ENCODE measurements at places on chromosomes 2 and 18.

- peak; percentile 33 for DNase-seq
These were observed 4.4 kb downstream of the CFAP221 start for GRCh38 chr2:119548516-119549120.

GRCh38 chr2:217610401-217610814, 392.4 kb downstream of the TNS1 start:
- no peak for DNase-seq

DNA sequence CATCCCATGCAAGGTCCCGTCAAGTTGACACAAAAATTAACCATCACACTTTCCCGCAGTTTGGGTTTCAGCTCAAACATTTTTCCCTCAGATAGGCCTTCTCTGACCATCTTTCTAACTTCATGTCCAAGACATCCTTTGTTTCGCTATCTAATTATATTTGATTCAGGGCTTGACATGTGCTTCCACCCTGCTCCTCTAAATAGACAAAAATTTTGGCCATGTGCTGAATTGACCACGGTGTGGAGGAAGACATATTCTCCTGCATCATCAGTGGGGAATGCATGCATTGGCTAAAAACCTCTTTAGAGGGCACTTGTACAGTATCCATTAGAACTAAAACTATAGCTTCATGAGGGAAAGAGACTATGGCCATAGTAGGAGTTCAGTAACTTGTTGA, 81.2 kb downstream of the PLCL1 start:
- no peak for DNase-seq

- DNase-seq, result no peak
These were observed 274.0 kb upstream of the SPRED2 start for GRCh38 chr2:65706411-65706810.

DNA sequence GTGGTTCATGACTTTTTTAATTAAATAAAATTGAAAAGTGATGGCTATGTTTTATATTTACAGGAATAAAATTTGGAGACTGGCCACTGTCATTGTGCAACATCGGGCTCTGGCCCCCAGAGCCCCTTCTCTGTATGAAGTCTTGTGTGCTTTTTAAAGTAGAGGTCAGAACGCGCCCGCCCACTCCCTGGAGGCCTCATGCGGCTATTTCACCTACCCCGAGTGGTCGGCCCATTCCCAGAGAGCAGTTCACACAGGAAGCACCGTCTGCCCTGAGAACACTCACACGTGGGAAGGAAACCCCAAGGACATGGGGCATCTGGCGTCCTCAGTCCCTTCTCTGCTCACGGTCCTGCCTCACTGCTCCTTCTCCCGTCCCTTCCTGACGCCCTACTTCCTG, 296.9 kb upstream of the SALL3 start:
- DNase-seq, result no peak

DNA sequence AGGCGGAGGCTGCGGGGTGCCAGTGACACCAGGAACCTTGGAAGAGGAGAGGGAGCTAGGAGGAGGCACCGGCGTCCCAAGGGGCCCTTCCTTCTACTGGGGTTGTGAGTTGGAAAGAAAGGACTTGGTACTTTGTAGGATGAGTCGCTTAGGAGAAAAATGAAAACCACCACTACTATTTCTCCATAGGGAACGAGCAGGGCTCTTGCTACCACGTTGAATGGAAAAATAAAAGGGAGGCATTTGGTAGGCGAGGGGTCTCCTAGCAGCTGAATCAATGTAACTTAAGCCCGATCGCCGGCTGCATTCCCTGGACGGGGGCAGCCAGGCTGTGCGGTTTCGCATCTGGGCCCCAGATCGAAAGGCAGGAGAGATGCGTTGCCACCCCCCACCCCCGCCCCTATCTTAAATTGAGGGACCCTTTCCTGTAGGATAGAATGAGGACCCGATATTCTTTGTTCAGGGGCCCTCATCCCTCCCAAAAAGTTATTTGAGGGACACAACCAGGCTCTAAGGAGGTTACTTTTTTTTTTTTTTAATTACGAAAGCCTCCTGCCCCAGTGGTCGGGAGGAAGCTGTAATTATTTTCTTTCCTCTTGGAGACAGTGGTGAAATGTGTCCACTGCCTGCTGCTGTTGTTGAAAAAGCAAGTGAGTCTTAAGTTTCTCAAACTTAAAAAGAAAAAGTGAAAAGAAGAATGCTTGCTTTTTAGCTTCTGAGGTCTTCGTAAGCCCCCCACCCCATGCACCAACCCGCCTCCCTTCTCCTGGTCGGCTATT, 1.3 kb downstream of the IGFBP2 start:
- DNase-seq, result no peak

DNA sequence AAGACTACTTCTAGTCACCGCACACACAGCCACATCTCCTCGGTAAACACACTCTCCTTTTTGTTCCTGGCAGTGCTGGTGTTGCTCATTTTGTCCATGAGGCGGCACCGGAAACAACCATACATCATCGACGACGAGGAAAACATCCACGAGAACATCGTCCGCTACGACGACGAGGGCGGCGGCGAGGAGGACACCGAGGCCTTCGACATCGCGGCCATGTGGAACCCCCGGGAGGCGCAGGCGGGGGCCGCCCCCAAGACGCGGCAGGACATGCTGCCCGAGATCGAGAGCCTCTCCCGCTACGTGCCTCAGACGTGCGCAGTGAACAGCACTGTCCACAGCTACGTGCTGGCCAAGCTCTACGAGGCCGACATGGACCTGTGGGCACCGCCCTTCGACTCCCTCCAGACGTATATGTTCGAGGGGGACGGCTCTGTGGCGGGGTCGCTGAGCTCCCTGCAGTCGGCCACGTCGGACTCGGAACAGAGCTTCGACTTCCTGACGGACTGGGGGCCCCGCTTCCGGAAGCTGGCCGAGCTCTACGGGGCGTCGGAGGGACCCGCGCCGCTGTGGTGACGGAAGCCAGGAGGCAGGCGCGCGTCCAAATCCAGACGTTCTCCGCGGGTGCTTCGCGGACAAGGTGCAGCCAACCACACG, 221.0 kb downstream of the CDH20 start:
- DNase-seq, result no peak

DNA sequence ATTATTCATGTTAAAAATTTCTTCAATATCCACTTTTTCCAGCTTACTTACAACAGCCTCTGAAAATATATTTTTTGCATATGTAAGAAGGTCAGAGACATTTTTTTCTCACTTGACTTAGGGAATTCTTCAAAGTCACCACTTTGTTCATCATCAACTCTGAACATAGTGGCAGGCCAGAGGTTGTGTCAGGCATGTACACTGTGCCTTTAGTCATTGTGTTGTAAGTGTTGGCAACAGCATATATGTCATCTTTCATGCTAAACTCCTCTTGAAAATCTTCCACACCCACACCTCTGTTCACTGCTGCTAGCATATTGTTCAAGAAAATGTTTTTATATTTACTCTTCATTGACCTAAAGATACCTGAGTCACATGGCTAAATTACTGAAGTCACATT, 52.2 kb upstream of the ACVR1 start:
- no peak for DNase-seq

DNA sequence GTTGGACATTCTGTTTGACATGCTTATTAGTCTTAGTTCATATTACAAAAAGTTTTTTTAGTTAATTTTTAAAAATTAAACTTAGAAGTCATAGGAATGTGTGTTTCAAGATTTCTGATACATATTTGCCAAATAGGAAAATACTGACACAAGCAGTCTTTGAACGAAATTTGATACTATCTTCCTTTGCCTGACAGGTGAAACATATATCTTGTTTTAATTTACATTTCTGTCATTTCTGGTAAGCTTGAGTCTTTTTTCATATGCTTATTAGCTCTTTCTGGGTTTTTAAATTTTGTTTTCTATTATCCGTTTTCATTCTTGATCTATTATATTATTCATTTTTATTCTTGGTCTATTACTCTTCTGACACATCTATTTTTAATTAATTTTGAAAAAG, 24.5 kb downstream of the ITGAV start:
- peak; percentile 90 for DNase-seq

- DNase-seq, result peak; percentile 54
These were observed 109.6 kb upstream of the KCTD1 start for GRCh38 chr18:26657631-26658581.

- DNase-seq, result no peak
These were observed 786 bp downstream of the TET3 start for GRCh38 chr2:73985308-73986084.

DNA sequence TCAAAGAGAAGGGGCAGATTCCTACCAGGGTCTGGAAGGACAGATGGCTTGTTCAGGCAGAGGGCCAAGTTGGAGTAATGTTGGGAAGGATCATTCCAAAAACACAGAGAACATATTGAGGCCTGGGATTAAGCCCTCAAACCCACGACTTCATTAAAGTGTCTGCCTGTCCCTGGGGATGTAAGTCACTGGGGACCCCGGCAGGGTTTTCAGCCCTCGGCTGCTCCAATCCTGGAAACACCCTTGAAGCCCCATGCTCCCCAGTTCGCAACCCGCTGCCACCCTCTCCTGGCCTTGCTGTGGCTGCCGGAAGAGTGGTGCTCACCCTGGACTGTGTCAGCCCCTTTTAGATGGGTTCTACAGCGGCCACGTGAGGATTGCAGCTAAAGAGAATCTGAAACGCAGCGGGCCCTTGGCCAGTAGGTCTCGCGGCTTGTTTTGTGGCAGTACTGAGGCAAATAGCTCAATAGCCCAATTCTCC, 79.9 kb downstream of the EPAS1 start:
- no peak for DNase-seq

- no peak for DNase-seq
These were observed 88.2 kb upstream of the THUMPD2 start for GRCh38 chr2:39867268-39867667.

All from NCI-H526 treated with DMSO at 0.1 percent for 48 hours (cell line).